ENCODE measurements at places on chromosomes 13 and 19.

- DNase-seq, result no peak
These were observed 66.9 kb upstream of the CLDN10 start for GRCh38 chr13:95485518-95486144.

- no peak for DNase-seq
These were observed 2.2 kb upstream of the IRS2 start for GRCh38 chr13:109788372-109789111.

- no peak for DNase-seq
These were observed 43.6 kb downstream of the GADD45B start for GRCh38 chr19:2519482-2519881.

GRCh38 chr19:58361900-58362271 lies 665 bp downstream of the ZNF497 start:
- peak; percentile 92 for DNase-seq

DNA sequence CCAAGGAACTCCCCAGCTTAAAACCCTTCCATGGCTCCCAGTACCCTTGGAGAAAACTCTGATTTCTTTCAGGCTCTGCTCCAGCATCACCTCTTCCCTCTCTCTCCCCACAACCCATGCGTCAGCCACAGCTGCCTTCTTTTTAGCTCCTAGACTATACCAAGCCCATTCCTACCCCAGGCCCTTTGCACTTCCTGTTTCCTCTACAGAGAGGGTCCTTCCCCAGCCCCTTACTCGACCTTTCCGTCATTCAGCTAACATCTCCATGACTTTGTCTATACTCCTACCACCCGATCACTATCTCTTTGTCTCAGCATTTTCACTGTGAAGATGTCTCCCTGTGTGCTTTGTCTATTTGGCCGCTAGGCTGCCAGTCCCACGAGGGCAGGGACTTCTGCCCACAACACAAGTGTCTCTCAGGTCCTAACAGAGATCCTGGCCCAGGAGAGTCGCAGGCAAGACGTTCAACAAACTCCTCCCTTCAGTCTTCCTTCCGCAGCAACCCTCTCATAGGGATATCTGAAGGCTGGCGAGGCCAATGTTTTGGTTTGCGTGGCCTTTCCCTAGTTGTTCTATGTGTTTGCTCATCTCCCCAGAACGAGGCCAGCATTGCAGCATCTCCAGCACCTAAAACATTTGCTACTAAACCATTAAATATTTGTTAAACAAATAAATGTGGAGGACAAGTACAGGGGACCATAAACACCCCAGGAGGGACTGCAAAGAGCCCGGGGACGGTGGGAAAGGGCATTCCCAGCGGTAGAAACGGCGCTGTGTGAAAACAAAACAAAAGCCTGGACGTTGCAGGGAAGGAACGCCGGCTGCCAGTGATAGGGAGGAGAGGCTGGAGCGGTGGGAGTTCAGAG lies 816 bp downstream of the CCNP start:
- peak; percentile 46 for DNase-seq
